Stimulated activated CD8-positive, alpha-beta memory T cell treated with anti-CD3 and anti-CD28 coated beads, Interleukin-4, amount 100 ng/mL, for 4 hours (primary cell): ENCODE measurements at places on chromosomes 11 and 22.
A peak's percentile ranks its signal among the peaks of the same experiment; 100 is the strongest.

DNA sequence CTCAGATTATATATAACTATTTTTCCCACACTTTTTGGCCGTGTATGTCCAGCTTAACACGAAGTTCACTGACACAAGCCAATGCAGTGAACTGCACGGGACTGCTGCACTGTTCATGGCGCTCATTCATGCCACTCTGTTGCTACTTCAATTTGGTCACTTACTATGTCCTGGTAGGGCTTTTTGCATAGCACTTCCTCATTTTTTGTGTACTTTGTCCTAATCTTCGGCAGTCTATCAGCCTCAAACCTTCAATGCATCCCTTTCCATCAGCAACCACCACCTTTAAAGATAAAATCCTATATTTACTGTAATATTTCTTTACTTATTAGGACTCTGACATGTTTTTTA, 18.7 kb upstream of the ARHGAP32 start:
- no peak for DNase-seq

- no peak for DNase-seq
These were observed 46.6 kb upstream of the LIN7C start for GRCh38 chr11:27553186-27553585.

GRCh38 chr11:134231958-134232659, 7.6 kb downstream of the VPS26B start:
- DNase-seq = no peak

GRCh38 chr11:63508009-63508408, 2.1 kb downstream of the LGALS12 start:
- no peak for DNase-seq

- no peak for DNase-seq
These were observed 12.7 kb upstream of the C11orf91 start for GRCh38 chr11:33713151-33713855.

- DNase-seq = no peak
These were observed 197.1 kb downstream of the FAM76B start for GRCh38 chr11:95592471-95592870.

DNA sequence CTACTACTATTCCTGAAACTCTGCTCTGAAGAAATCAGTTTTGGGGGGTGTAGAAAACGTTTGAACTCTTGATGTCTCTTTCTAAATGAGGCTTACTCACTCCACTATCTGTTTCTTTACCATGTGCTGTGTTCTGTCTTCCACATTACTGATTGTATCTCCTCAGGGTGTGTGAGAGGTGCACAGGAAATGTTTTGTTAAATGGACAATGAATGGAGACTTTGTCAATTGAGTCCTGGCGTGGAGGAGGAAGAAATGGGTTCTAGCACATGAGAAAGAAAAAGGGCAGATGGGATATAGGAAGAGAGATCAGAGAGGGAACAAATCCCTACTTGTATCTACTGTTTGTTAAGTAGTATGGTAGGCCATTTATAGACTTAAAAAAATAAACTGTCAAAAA, 577.1 kb upstream of the CCDC90B start:
- DNase-seq = no peak

GRCh38 chr11:109249597-109249996, 172.4 kb upstream of the C11orf87 start:
- DNase-seq = no peak

DNA sequence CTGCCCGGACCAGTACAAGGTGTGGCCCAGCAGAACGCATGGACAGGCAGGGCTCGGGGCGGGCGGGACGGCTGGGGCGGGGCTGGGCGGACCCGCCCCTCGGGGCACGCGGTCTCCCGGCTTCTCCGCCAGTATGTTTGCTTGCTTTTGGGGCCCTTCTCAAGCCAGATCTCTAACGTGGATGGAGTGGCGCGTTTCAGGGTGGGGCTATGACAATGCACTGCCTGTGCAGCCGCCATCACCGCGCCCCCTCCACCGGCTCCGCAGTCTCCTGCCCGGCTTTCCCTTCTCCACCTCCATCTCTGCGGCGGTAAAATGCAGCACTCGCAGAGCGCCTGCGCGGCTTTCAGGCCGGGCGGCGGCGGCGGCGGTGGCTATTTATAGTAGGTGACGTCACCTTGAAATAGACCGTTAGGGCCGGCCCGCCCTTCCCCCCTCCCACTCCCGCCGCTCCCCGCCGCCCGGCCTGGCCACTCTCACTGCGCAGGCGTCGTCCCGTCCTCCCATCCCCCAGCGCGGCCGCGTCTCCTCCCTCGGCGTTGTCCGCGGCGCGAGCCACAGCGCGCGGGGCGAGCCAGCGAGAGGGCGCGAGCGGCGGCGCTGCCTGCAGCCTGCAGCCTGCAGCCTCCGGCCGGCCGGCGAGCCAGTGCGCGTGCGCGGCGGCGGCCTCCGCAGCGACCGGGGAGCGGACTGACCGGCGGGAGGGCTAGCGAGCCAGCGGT, at the start of gene YWHAH:
TSS of gene YWHAH (plus strand) at position 558 of the 722 bp plus-strand sequence. CDS start 199 bp downstream, outside the sequence.
- DNase-seq = peak; percentile 67

DNA sequence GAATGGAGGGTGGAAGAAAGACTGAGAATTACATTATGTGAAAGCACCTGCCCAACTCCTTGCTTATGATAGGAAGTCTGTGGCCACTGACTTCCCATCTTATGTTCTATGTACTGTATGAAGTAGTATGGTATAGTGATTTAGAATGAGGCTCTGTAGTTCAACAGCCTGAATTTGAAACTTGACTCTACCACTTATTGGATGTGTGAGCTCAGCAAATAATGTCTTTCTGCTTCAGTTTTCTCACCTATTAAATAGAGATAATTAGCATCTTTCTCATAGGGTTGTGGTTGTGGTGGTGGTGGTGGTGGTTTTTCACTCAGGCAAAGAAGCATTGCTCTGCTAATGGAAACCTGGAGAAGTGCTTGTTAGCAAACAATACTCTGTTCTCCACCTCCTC, 121.6 kb downstream of the PAX6 start:
- DNase-seq = no peak

DNA sequence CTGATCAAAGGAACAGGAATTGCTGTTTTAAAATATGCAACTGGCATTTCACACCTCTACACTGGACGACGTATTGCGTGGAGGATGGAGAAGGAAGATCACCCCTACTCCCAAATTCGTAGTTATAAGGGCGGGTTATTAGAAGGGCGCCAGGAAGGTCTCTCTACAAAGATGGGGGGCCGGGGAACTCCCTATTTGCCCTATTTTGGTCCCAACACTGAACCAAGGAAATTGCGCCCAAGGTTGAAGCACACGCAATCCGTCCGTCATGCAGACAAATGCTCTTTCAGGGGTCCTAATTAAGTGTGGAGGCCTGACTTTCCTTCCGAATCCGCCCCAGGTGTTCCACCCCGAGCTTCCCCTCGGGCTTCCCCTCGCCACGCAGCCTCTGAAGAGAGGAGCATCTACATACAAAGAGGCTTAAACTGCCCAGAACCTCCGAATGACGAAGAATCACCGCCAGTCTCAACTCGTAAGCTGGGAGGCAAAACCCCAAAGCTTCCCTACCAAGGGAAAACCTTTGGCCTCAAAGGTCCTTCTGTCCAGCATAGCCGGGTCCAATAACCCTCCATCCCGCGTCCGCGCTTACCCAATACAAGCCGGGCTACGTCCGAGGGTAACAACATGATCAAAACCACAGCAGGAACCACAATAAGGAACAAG, 396 bp downstream of the NPAT start:
- DNase-seq = no peak

GRCh38 chr11:62401811-62402210, 17.0 kb upstream of the SCGB1A1 start:
- DNase-seq = no peak

DNA sequence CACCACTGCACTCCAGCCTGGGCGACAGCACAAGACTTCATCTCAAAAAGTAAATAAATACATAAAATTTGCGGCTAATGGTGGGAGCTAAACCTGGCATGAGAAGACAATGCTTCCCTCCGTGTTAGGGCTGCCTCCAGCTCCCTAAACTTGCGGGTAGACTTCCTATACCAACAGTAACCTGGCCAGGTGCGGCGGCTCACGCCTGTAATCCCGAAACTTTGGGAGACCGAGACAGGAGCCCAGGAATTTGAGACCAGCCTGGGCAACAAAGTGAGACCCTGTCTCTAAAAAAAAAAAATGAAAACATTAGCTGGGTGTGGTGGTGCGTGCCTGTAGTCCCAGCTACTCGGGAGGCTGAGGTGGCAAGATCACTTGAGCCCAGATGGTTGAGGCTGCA, 25.3 kb downstream of the SLC25A18 start:
- DNase-seq = no peak

GRCh38 chr22:45435544-45436139, 22.1 kb downstream of the RIBC2 start:
- peak; percentile 50 for DNase-seq

DNA sequence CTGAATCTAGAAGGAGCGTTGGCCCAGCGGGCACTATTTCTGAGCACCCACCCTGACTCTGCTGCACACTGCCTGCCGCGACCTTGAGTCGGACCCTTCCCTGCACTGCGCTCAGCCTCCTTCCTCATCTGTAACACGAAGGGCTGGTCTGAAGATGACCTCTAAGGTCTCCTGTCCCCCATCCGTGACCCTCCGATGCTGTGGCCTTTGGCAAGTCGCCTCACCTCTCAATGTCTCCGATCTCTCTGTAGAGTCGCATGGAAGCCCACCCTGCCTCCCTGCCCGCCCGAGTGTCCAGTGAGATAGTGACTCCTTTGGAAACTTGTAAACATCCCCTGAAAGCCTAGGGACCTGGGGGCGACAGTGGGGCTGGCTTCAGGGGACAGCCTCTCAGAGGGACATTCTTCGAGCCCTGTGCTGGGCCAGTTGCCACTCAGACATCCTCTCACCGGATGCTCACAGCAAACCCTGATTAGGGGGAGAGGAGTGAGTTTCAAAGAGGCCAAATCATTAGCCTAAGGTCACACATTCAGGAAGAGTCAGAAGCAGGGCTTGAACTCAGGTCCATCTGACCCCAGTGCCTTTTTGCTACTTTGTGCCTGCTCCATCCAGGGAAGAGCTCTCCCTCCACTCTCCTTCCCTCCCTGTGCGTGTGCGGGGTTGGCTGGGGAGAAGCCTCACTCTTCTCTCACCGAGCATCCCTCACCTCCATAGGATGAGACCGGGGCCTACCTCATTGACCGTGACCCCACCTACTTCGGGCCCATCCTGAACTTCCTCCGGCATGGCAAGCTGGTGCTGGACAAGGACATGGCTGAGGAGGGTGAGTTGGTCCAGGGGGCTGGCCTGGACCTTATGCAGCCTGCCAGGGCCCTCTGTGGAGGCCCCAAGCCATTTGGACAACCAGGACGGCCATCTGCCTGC, 1.1 kb downstream of the KCTD17 start:
- DNase-seq = no peak

DNA sequence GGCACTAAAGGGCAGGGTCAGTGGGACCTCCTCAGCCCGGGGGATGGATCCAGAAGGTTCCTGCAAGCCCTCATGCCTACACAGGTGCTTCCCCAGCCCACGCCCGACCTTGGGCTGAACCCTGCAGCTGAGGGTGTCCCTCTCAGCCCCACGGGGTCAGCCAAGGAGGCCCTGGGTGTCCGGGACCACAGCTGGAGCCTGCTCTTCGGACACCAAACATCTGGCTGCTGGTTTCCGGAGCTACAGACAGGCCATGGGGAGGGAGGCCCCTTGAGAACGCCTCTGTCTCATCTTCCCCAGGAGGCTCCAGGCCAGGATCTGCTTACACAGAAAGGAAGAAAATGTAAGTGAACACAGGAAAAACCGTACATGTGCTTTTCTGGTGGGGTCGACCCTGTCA, 355.7 kb downstream of the MN1 start:
- DNase-seq = no peak

GRCh38 chr11:69659591-69659990, 15.6 kb downstream of the LTO1 start:
- no peak for DNase-seq

DNA sequence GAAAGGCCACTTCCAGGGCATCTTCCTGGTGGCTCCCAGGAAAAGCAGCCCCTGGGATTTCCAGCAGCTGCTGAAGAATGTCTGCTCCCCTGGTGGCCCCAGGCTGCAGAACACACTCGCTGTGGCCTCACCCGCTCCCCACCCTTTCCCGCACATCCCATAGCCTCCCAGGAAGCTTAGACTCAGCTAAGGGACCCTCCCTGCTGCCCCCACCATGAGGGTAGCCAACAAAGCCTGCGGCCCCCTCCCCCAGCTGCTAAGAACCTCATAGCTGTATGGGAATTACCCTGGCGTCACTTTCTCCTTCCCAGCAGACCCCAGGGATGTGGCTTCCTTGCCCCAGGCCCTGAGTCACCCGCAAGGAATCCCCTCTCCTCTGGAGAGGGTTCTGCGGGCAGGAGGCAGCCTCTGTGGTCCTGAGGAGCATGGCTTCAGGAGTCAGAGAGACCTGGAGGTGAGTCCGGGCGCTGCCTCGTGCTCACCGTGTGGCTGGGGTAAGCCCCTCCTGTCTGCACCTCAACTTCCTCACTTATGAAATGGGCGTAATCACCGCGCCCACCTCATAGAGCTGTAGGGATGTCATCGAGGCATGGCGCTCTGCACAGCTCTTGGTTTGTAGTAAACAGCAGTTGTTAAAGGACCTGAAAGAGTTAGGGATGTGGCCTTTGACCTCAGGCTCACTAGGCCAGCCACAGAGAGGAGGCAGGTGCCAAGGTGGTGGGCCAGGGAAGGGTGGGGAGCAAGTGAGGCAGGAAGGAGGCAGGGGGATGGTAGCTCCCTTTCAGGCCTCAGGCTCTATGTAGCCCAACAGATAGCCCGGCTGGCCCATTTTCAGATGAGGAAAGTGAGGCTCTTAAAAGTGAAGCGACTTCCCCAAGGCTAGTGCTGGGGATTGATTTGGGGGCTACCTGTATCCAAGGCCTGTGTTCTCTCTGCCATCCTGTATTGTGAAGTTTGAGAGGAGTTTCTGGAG, 71.2 kb downstream of the LRRC32 start:
- no peak for DNase-seq

- no peak for DNase-seq
These were observed 801.7 kb downstream of the BRD1 start for GRCh38 chr22:49025791-49026493.

DNA sequence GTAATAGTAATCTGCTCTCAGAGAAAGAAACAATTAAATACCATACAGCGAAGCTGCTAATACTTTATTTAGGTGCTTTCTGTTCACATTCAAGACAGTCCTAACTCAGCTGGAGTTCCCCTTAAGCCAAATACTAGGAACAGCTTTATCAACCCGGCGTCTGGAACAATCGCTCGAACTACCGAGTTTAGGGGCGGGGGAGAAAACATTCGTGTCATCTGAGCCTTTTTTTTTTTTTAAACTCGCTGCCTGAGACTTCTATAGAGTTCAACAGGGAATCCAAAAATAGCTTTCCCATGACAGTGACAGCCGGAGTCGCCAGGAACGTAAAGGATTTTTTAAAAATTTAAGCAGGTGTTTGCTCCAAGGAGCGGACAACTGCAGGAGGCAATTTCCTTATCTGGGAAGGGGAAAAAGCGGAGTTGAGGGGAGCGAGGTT, 852 bp downstream of the TRAF6 start:
- no peak for DNase-seq

GRCh38 chr22:30123463-30123862, 43.2 kb downstream of the HORMAD2 start:
- no peak for DNase-seq

GRCh38 chr11:71302534-71302909, 50.1 kb upstream of the SHANK2 start:
- no peak for DNase-seq
